ENCODE measurements at places on chromosomes 3 and 15.
A peak's percentile ranks its signal among the peaks of the same experiment; 100 is the strongest.

DNA sequence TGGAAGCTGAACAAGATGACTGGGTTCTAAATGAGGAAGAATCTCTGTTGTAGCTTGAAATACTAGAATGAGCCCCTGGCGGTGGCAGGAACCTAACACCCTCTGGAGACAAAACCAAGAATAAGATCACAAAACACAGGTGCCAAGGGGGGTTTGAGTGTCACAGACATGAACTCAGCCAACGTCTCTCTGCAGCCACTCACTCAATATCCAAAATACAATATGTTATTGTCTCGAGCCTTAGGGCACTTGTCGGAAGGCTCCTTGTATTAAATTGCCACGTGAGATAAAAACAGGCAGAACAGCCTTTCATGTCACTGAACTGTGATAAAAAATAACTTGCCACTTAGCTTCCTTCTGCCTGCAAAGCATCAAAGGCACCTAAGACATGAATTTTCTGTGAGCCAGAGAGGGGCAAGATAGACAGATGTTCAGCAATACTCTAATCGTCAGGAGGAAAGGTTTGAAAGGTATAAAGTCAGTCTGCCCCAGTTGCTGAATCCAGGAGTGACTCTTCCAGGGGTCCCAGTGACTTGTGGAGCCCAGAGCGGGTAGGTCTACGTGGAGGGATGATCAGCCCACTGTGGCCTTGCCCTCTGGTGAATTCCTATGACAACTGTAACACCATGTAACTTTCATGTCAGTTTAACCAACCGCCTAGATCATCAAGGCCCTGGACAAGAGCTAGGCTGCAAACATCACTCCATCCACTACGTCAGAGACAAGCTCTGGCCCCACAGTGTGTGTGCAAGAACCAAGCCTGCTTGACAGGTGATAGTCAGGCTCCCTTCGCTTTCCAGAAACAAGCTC lies 165.2 kb downstream of the OSBPL10 start:
- no peak for DNase-seq

DNA sequence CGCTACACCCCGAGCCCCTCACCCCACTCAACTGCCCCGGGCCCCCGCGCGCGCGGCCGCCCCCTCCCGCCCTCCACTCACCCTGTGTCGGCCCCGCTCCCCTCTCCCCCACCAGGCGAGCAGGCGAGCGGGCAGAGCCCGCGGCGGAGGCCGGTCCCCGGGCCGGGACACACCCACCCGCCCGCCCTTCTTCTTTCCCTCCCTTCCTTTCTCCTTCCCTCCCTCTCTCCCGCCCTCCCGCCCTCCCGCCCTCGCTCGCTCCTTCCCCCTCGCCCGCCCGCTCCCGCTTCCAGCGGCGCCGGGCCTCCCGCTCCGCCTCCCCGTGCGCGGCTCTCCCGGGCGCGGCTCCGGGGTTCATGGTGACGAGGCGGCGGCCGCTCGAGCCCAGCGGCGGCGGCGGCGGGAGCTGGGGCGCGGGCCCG lies at the start of gene CTDSPL:
Gene CTDSPL (plus strand): TSS at position 261 of the 422 bp plus-strand sequence. CDS start 320 bp downstream, outside the sequence.
- DNase-seq = no peak

- DNase-seq = no peak
These were observed 780.8 kb upstream of the GOLIM4 start for GRCh38 chr3:168876346-168877035.

DNA sequence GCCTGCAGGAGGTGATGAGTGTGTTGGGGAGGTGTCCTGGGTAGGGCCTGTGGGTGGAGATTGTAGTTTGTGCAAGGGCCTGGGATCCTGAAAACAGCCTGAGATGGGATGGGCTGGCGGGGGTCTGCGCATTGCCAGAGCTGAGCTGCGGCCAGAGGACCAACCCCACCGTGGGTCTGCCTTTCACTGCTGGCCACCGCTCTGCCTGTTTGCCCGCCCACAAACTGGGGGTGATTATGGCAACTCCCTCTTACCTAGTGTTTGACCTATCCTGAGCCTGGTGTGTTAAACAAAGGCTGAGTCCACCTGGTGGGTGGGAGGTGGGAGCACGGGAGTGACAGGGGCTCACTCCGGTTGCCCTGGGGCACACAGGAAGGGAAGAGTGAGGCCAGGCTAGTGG lies 9.8 kb downstream of the ABTB1 start:
- DNase-seq = no peak

DNA sequence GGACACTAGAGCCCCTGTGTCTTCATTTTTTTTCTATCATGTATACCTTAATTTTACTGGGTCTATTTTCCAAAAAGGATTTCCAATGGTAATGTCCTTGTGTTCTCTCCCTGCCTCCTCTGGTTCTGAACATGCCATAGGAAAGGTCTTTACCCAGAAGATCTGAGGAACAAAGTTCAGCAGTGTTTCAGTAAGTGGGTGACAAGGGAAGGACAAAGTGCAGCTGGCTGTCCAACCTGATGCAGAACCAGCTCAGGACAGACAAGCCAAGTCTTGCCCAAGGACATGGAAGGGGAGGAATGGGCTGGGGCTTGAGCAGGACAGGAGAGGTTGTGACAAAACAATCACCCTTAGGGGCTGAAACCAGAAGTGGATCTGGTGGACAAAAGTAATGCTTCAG lies 61.2 kb upstream of the STRIT1 start:
- no peak for DNase-seq

DNA sequence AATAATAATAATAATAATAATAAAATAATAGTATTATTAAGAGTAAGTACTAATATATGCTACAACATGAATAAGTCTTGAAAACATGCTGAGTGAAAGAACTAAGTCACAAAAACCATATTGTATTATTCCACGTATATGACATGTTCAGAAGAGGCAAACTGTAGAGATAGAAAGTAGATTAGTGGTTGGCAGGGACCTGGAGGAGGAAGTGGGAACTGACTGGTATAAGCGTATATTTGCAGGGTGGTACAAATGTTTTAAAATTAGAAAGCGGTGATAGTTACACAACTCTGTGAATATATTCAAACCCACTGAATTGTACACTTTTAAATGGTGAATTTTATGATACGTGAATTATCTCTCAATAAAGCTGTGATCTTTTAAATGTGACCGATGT lies 32.8 kb downstream of the LRRK1 start:
- DNase-seq = no peak

DNA sequence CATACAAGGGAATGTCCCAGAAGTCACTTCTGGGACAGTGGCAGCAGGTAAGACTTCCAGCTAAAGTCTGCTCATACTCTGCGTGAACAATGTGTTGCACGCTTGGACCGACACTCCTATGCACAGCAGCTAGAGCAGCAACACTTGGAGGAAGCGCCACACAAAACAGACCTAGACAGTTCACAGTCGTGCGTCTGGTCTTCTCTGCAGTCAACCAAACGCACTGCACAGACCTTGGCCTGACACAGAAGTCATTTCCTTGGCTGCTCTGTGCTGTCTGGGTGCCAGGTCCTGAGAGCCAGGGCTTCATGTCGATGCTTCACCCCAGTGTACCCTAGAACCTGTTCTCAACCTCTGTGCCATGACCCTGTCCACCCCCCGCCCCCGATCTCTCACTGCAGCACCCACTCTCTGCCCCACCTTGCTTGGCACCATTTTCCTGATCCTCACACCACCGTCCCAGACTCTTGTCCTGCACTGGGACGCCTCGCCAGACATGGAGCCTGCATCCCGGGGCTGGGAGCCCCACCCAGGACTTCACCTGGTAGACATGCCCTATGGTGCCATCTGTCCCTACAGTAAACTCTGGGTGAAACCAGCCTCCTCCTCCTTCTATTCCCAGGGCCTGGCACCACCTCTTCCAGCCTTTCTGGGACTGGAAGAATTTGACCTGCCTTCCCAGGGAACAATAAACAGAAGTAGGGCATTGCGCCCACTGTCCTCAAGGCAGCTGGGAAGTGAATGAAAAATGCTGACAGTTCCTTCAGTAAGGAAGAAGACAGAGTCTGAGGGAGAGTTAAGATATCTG lies 3.1 kb downstream of the ATP10A start:
- no peak for DNase-seq

DNA sequence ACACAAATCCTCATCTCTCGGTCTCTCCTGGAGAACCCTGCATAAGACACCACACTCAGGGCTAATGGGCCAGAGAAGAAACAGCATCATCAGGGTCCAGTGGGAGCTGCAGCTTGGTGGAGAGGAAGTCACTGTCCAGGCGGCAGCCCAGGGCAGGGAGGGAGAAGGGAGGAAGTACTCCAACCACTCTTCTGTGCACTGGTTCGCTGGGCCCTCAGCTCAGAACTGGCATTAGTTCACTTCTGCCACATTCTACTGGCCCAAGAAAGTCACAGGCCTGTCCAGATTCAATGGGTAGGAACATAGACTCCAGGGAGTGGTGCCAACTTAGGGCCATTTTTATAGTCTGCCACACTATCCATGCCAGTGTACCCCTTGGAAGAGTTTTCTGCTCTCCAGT lies 169.0 kb downstream of the ABHD5 start:
- no peak for DNase-seq

DNA sequence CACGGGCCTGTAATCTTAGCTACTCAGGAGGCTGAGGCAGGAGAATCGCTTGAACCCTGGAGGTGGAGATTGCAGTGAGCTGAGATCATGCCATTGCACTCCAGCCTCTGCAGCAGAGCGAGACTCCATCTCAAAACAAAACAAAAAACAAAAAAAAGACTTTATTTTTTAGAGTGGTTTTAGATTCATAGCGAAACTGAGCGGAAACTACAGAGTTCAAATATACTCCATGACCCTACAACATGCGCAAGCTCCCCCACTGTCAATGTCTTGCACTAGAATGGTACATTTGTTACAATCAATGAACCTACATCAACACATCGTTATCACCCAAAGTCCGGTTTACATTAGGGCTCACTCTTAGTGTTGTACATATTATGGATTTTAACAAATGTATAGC lies 2.2 kb upstream of the CRTAP start:
- no peak for DNase-seq

- no peak for DNase-seq
These were observed 7.0 kb downstream of the CMTM6 start for GRCh38 chr3:32495609-32496008.

- peak; percentile 19 for DNase-seq
These were observed 187.4 kb upstream of the LINGO1 start for GRCh38 chr15:77819851-77820728.

Data from NCI-H1092 treated with DMSO at 0.1 percent for 48 hours (cell line).